ENCODE measurements at places on chromosomes 16 and 17.

GRCh38 chr17:50583641-50584040, 23.1 kb downstream of the CACNA1G start:
- no peak for DNase-seq
- peaks cover 21% of the 10 kb centered on the region for H3K27me3 ChIP-seq
- H3K4me3 ChIP-seq: no peak overlapping the region
- H3K27ac ChIP-seq: no peak overlapping the region

- no peaks in the 10 kb centered on the region for H3K27me3 ChIP-seq
- peak; percentile 22 for DNase-seq
- peaks cover 36% of the 10 kb centered on the region for H3K4me1 ChIP-seq
- peaks cover 41% of the 10 kb centered on the region for H3K36me3 ChIP-seq
Observed at GRCh38 chr16:30585022-30585399, 486 bp downstream of the ZNF785 start.

- DNase-seq: no peak
- H3K4me3 ChIP-seq: no peak overlapping the region
- H3K36me3 ChIP-seq: no peaks in the 10 kb centered on the region
- no peaks in the 10 kb centered on the region for H3K4me1 ChIP-seq
- H3K27ac ChIP-seq: no peak overlapping the region
Observed at GRCh38 chr17:51873302-51873701, 285.2 kb downstream of the CA10 start.

GRCh38 chr17:48597528-48597777, 3.9 kb upstream of the HOXB5 start:
- H3K27ac ChIP-seq: no peak overlapping the region
- peaks cover 59% of the 10 kb centered on the region for H3K4me1 ChIP-seq
- H3K36me3 ChIP-seq: no peaks in the 10 kb centered on the region
- H3K27me3 ChIP-seq: peaks cover 90% of the 10 kb centered on the region
- peak overlapping the region; percentile 80 for H3K4me3 ChIP-seq

Data from activated CD4-positive, alpha-beta memory T cell treated with anti-CD3 and anti-CD28 coated beads, Interleukin-2, amount 10 ng/mL, durations not matched to agents 7 days and 5 days (primary cell).